Fibroblast of villous mesenchyme (primary cell): ENCODE measurements at places on chromosomes 16 and 17. TPM values are rescaled to one million over a fixed set of nuclear protein-coding genes. Genes with fewer than 3 reads are reported as not detected.

GRCh38 chr17:66951605-66951953 is 12.9 kb upstream of the CACNG4 start:
- no peak for DNase-seq

GRCh38 chr16:9176547-9177418 is 85.3 kb downstream of the HAPSTR1 start:
- DNase-seq = no peak

The MED13 gene
- 65.1 and 88.1 TPM in 2 replicates for total RNA-seq

DNA sequence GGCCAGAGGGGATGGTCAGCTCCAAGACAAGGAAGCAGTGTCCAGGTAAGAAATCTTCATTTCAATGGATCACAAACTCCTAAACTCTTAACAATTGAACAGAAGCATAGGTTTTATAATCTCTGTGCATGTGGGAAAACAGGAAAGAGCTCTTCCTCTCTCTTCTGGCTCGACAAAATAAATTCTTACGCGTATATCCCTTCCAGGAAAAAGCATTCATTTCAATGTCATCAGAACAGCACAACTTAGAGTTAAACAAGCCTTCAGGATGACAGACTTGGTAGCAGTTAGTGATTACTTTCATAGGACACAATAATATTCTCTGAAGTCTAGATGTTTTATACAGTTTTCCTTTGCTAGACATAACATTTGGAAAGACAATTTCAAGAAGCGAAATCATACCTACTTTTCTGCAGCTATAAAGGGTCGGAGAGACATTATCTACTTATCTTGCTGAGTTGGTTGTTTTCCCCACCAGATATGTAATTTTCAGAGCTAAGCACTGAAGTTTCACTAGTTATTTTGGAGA is 19.3 kb upstream of the SLC35G3 start:
- DNase-seq = no peak

- DNase-seq = peak; percentile 52
Observed at GRCh38 chr16:66344533-66345145, 21.9 kb upstream of the CDH5 start.

- DNase-seq = peak; percentile 40
Observed at GRCh38 chr16:592518-593306, 2.8 kb downstream of the RAB40C start.

The KRT32 gene
- not detected in 2 replicates for total RNA-seq

The TEX14 gene
- under 0.01 and 0.43 TPM in 2 replicates for total RNA-seq

The ACE gene
- 1.3 and 1.7 TPM in 2 replicates for total RNA-seq

- DNase-seq = no peak
Observed at GRCh38 chr16:9370061-9370491, 278.6 kb downstream of the HAPSTR1 start.

- DNase-seq = peak; percentile 42
Observed at GRCh38 chr17:81193470-81194224, 27.6 kb upstream of the AATK start.

The ARL5C gene
- not detected in 2 replicates for total RNA-seq

The KRT36 gene
- total RNA-seq = under 0.01 TPM in 2 replicates

The TMEM88 gene
- total RNA-seq = 0.43 and 1.3 TPM in 2 replicates

DNA sequence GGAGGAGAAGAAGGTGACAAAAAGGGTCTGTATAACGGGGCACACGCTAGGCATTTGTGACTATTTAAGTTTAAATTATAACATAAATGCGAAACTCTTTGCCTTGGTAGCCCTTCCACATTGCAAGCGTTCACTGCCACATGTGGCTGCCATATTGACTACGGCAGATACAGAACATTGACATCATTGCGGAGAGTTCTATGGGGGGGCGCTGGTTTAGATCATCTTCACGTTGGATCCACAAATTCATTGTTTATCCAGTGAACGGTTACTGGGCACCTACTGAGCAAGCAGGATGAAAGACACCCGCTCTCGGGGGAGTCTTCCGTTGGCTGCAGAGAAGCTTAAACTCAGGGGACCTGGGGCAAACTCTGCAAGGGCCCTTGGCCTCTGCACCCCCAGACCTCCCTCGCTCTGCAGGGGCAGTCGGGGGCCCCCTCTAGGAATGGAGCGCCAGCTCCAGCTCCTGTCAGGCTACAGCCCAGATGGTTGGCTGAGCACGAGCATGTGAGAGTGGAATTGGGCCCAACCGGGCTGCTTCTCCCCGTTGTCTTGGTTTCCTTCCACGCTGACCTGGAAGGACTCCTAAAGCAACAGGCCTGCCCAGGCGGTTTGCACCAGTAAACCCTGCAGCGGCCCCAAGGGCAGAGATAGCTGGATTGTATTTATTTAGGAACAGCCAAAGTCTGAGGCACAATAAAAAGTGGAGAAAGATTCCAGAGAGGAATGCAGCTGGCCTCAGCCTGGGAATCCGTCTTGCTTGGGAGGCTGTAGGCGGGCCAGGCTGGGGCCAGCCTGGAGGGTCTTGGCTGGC is 172.2 kb downstream of the SEC14L1 start:
- peak; percentile 93 for DNase-seq

- DNase-seq = no peak
Observed at GRCh38 chr16:49716339-49716934, 139.5 kb downstream of the ZNF423 start.

GRCh38 chr17:2689411-2690164 is 22.0 kb downstream of the CLUH start:
- DNase-seq = no peak

DNA sequence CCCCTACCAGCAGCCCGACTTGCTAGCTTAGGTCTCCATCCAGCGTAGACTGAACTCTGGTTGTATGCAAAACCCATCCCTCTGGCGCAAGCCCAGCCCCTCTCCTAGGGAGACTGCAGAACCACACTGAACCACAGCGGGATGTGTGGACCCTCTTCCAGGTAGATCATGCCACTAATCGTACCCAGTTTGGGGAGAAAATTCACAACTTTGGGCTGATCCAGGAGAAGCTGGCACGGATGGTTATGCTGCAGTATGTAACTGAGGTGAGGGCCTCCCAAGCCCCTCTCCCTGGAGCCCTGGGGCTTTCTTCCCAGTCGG is 3.2 kb downstream of the ACADVL start:
- no peak for DNase-seq

DNA sequence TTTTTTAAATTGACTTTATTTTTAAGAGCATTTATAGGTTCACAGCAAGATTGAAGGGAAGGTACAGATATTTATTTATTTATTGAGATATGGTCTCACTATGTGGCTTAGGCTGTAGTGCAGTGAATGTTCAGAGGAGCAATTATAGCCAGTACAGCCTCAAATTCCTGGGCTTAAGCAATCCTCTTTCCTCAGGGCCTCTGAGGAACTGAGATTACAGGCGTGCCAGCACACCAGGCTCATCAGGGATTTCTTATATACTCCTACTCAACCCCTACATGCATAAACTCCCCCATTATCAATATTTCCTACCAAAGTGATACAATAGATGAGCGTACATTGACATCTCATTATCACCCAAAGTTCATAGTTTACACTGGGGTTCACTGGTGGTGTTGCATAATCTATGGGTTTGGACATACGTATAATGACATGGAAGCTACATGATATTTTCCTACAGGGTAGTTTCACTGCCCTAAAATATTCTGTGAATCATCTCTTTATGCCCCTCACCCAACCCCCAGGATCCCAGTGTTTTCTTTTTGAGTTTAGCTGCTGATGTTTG is 33.5 kb downstream of the HS3ST3B1 start:
- peak; percentile 48 for DNase-seq

- DNase-seq = no peak
Observed at GRCh38 chr16:55263271-55264250, 60.4 kb upstream of the IRX6 start.

DNA sequence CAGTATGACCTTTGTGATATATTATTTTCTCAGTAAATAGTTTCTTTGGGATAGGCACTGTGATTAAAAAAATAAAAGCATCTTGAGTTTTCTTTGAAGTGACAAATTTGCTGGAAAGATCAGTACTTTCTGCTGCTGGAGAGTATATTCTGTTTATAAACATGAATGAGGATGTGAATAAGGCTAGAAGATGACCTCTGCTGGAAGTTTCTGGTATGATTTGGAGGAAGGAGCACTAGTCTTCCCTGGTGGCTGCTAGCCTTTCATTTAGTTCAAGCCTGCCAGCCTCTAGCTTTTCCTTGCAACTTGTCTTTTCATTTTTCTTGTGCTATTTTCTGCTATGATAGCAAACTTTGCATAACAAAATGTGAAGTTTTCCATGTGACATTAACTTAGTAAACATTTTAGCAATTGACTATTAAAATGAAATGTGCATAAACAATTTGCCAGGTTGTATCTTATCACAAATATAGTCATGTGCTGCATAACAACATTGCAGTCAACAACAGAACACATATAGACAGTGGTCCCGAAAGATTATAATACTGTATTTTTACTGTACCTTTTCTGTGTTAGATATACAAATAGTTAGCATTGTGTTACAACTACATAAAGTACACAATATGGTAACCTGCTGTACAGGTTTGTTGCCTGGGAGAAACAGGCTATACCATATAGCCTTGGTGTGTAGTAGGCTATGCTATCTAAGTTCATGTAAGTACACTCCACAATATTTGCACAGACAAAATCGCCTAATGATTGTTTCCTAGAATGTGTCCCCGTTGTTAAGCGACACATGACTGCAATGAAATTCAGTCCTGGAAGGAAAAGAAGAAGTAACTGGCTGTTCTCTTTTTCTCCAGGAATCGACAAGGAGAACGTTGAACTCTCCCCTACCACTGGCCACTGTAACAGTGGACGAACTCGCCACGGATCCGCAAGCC is 18.1 kb upstream of the RAB11FIP4 start:
- peak; percentile 68 for DNase-seq

DNA sequence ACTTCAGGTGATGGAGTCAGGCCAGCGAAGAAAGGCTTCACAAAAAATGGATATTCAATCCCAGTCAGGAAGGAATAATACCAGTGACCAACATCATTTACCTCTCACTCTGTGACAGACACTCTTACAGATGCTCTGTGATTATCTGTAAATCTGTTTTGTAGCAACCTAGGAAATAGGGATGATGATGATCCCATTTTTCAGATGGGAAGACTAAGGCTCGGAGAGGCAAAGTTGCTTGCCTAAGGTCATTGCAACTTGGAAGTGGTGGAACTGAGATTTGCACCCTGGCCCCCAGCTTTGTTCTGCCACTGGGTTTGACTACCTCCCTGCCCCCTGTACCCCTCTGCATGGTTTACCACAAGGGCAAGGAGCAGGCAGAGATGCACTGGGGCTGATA is 14.1 kb upstream of the WSCD1 start:
- DNase-seq = no peak

The PNMT gene
- not detected in 2 replicates for total RNA-seq

The KIF1C gene
- 50.6 and 56.6 TPM in 2 replicates for total RNA-seq

DNA sequence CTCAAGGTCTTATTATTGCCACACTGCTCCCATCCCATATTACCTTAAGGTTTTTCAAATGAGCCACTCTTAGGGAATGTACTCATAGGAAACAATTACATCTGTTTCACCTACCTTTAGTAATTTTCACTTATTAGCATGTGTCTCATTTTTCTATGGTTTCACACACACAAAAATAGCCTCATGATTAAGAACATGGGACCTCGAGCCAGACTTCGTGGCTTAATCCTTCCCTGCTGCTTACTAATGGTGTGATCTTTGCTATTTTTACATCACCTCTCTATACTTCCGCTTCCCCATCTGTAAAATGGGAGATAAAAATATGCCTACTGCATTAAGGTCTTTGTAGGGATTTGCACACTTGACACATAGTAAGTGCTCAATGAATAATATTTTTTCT is 38.5 kb downstream of the OTOA start:
- no peak for DNase-seq

DNA sequence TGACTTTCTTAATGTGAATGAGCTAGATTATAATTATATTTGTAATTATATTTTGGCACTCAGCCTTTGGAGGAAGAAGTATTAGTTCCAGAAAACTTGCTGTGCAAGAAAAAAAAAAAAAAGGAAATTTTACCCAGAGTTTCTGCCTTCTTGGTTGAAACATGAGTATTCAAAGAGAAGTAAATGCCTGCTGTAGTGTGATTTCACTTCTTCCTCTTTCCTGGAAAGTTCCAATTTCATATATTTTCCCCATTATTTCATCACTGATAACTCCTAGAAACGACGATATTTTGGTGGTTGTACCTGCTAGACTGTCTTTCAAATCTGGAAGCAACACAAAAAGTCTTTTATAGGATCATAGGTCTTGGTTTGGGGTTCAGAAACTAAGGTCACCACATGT is 20.4 kb upstream of the MPHOSPH6 start:
- no peak for DNase-seq

GRCh38 chr17:73140566-73140965 is 24.2 kb upstream of the SSTR2 start:
- no peak for DNase-seq

- peak; percentile 87 for DNase-seq
Observed at GRCh38 chr16:57628008-57628781, at the start of gene ADGRG1. ADGRG1 (plus strand) TSS chr16:57628630; CDS start chr16:57650288, 21,658 bp downstream.

The C16orf74 gene
- total RNA-seq = 8.2 and 8.4 TPM in 2 replicates

- no peak for DNase-seq
Observed at GRCh38 chr17:78605886-78606285, 28.7 kb upstream of the DNAH17 start.

DNA sequence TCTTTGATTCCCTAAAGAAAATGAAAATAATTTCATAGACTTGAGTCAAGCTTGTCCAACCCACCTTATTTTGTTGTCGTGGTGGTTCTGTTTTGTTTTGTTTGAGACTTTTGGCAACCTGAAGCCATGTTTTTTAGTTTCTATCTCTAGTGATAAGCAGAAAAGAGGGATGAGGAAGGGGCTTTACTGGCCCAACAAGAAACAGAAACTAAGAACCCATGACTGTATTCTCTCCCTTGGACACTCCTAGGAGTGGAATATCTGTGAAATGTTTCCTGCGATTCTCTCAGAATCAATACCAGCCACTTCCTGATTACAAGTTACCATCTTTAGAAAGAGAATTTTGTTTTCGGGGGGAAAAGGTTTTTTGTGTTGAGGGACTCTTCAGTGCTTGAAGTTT is 207.5 kb downstream of the PRKCA start:
- DNase-seq = no peak

- no peak for DNase-seq
Observed at GRCh38 chr16:89504091-89504490, 4.1 kb upstream of the SPG7 start.

DNA sequence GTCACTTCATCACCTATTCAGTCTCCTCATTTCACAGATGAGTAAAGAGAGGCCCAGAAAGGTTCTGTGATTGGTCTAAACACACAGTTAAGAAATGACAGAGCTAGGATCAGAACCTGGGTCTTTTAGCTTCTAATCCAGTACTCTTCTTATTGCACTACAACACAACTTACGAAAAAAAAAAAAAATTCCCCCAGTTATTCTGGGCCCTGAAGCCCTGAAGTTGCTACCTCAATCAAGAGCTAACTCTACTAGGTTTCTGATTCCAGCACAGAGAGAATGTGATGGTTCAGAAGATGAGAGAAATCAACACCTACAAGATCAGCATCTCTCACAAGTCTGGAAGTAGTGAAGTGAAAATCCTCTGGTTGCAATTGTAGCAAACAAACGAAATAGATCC is 37.3 kb downstream of the GRB7 start:
- no peak for DNase-seq
